ENCODE measurements at places on chromosomes 5 and 9.

DNA sequence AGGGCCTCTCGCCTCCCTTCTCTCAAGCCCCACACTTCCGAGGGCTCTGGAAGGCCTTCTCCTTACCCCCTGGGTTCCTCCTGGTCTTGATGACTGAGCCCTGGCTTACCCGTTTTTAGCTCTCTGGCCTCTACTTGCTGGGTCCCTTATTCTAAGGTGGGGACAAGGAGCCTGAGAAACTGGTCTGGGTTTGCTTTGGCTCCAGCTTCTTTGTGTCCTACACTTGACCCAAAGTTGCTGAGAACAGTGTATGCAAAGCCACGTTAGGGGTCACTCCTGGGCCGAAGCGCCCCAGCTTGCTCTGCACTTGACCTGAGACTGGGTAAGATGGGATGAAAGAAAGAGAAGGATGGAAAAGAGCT is 788 bp downstream of the ZNF346 start:
- DNase-seq, result no peak

- DNase-seq, result peak; percentile 55
Measured at GRCh38 chr9:109012876-109013678, at the start of gene CTNNAL1. TSS of gene CTNNAL1 (minus strand) at chr9:109013499. CDS start at chr9:109013442, 57 bp downstream.

- DNase-seq, result no peak
Measured at GRCh38 chr5:73768-74502, 18.0 kb upstream of the PLEKHG4B start.

GRCh38 chr9:92278110-92278509 is 15.4 kb downstream of the IARS1 start:
- DNase-seq, result no peak

DNA sequence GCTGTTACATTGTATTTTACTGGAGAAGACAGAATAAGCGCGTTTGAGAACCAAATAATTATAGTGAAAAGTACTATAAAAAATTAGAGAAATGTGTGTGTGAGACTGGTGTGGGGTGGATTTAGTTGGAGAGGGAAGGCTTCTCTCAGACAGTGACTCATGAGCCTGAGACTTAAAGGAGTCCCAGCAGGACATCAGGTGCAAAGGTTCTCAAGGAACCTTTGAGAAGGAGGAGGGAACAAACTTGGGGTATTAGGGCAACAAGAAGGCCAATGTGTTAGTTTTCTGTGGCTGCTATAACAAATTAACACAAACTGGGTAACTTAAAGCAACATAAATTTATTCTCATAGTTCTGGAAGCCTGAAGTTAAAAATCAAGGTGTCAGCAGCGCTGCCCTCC is 4.9 kb downstream of the DDX4 start:
- no peak for DNase-seq

- peak; percentile 18 for DNase-seq
Measured at GRCh38 chr5:138932171-138932810, 57.2 kb upstream of the LRRTM2 start.

- DNase-seq, result no peak
Measured at GRCh38 chr5:54993318-54993717, 7.9 kb upstream of the ESM1 start.

GRCh38 chr5:83472213-83472507 is 616 bp downstream of the VCAN start:
- DNase-seq, result no peak

- DNase-seq, result no peak
Measured at GRCh38 chr5:146018514-146019375, 82.4 kb downstream of the SH3RF2 start.

DNA sequence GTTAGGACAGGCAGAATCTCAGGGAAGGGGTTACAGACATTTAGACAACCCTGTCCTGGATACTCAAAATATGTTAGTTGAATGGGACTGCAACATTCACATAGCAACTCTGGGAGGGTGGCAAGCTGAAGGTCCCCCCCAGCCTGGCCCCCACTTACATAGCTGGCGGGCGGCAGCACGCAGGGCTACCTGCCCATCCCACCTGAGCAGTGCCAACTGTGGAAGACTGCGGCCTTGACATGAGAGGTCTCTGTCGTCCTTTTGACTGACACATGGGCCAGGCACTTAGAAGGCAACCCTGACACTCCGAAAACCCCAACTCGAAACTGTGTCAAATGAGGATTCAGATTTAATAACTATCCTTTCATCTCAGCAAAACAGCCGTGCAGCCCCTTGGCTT is 16.5 kb downstream of the PAX5 start:
- DNase-seq, result no peak

- no peak for DNase-seq
Measured at GRCh38 chr9:36930941-36931340, 103.1 kb downstream of the PAX5 start.

DNA sequence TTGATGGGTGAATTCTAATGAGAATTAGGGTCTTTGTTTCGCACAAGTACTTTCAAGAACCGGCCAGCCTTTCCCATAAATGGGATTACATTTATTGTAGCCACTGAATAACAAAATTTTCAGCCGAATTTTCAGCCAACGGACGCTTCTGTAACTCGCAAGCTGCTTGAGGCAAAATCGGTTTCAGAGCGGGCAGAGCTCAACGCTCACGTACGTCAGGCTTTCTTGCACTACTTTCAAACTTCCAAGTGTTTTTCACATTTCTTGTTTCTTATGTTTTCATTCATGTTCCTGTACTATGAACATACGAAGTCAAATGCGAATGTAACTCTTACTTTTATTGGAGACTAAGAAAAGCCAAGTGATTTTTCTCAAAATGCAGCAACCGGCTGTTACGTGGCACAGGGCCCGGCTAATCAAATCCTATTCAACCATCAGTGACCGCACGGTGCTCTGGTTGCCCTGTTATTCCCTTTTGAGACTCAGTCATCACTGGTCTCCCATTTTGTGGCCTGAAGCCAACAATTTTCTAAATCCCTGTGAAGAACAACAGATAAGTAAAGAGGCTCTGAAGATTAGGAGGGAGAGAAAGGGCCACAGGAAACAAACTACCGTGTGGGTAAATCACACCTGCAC is 68.5 kb downstream of the SLC28A3 start:
- no peak for DNase-seq

- no peak for DNase-seq
Measured at GRCh38 chr5:35773967-35774366, 82.7 kb upstream of the IL7R start.

DNA sequence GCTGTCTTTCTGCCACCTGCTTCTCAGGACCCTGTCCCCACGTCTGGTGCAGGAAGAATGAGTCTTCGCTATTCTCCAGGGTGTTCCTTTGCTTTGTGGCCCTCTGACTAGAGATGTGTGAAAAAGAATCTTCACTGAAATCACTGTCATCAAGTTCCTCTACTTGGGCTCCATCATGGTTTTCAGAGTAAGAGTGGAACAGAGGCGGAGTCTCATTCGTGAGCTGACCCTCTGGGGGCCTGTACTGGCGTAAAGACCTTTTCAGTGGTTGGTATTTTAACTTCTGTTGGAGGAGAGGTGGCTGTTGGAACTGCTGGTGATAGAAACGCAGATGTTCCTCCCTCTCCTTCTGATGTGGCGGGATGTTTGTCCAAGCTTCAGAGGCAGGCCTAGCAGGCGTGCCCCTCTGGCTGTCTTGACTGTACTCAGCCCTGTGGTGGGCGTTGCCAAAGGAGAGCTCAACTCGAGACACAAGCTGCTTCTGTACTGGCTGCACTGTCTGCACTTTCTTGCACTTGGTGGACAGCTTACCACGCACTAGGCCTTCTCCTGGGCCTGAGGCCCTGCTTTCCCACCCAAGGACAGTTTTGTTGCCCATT is 72.0 kb downstream of the KIF24 start:
- no peak for DNase-seq

DNA sequence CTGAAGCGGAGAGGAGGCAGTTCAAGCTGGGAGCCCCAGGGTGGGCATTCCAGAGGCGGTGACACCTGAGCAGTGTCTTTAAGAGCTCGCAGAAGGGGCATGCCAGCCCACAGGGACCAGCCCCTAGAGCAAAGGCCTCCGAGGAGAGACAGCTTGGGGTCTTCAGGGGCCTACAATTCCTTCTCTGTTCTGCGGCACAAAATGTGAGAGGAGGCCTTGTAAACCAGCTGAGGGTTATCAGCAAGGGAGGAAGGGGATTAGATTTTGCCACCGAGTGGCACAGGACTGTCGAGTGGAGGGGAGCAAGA is 505 bp upstream of the SIGMAR1 start:
- DNase-seq, result no peak

GRCh38 chr9:86443992-86444391 is 89.8 kb upstream of the TUT7 start:
- DNase-seq, result no peak

- DNase-seq, result no peak
Measured at GRCh38 chr5:3729631-3730030, 134.0 kb downstream of the IRX1 start.

DNA sequence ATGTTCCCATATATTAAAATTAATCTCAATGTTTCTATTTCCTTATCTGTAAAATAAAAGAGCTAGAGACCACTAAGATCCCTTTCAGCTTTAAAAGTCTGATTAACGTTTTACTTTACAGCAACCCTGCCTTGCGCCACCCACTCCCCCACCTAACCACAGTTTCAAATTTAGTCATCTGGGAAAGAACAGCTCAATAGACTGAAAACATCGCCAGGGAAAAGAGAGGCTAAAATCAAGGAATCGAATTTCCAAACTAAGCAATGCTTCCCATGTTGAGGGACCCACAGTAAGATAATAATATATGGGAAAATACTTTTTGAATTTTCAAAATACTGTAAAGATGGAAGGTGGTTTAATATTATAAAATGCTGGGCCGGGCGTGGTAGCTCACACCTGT is 6.6 kb downstream of the SAXO1 start:
- no peak for DNase-seq

GRCh38 chr9:137369061-137369787 is 53.7 kb downstream of the EXD3 start:
- DNase-seq, result no peak

GRCh38 chr9:82606492-82607382 is 456.2 kb downstream of the RASEF start:
- peak; percentile 33 for DNase-seq

DNA sequence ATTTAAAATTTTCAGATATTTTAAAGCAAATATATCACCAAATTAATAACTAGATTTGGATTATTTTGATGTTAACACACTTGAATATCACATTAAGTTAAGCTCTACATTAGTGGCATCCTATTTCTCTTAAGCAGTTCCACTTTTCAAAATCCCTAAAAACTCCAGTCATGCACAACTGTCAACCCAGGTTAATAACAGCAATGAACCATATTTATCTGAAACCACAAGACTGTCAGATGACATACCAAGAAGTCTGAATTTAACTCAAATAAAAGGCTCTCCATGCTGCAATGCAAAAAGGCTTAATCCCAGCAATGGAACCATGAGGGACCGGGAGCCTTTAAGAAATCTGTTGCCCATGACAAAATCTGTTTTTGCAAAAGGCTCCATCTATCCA is 27.5 kb downstream of the FNIP1 start:
- DNase-seq, result no peak

DNA sequence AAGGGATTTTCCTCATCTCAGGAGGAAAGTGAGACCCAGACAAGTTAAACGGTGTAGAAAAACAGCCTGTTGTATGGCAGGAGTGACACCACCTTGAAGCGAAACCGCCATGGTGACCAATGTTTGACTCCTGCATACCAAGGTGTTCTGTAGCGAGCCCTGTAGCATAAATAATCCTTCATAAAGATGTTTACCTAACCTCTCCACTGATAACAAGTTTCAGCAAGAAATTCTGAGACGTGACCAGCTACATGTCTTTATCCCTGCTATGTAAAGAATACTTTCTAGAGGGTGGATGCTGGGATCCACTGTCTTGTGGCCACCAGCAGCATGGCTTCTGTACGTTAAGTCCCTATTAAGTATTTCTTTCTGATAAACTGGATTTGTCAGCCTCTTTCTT is 148.1 kb downstream of the MPDZ start:
- DNase-seq, result no peak

DNA sequence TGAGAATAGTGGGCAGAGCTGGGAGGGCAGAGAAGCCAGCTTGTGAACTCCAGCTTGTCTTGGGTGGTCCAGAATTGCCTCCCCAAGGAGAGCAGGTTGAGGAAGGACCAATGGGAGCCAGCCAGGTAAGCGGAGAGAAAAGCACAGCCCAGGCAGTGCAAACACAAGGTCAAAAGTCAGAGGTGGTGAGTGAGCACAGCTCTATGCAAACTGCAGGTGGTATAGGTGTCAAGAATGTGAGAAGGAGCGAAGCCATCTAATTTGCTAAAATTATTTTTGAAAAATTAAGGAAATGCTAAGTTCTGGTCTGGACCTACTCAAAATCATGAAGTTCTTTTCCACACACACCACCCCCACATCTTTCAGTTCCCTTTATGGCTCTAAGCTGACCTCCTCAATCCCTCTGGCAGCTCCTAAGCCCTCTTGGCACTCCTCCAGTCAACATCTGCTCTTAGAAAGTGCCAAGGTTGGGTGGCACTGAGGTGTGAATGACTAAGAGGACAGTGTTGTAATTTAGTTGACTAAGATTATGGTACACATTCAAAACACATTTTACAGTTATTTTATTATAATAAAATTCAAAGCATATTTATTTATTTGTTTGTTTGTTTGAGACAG is 6.6 kb upstream of the OTULINL start:
- DNase-seq, result no peak

DNA sequence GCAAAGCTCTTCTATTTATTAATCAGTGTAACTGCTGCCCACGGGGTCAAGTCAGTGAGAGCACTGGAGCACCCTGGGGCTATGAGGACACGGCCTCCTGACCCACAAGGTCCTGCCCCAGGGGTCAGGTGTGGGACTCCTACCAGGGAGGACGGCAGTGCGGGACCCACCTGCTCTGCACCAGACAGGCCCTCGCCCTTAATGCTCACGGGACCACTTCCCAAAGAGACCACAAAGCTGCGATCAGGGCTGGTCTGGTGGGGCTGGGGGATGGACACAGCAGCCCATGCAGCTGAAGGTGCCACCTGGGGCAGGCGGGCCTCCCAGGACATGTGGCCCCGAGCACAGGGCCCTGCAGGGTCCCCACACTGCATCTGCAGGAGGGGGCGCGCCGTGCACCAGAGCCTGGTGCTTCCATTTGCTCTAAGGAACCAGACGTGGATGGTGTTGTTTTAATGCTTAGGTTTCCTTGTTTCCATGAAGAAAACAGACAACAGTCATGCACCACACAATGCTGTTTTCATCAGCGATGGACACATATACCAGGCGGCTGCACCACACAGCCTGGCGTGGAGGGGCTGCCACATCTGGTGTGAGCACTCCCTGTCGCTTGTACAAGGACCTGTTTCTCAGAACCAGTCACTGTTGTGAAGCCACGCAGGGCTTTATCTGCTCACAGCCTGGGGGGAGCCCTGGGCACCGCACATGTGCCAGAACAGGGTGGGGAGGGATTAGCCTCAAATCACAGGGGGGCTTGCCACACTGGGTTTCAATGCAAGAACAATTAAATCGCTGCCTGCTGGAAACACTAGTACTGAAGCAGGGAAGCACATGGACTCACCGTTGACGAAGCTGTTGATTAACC is 22.6 kb downstream of the CLPTM1L start:
- no peak for DNase-seq

DNA sequence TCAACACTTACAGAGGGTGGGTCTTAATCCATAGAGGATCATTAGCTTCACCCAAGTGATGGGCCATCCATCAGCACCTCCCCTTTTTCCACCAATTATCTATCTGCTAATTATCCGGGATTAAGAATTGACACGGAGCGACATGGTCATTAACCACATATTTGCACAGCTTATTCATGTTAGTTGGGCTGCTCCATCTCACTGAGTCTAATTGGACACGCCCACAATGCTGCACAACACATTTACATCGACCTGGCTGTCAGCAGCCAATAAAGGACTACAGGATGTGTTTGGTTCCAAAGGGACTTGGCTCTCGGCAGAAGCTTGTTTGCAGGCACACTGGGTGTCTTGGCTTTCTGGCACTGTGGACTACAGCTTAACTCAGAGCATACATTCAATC is 21.6 kb downstream of the FOXE1 start:
- DNase-seq, result no peak
